ENCODE measurements at places on chromosomes 3 and 15. TPM values are rescaled to one million over a fixed set of nuclear protein-coding genes. Genes with fewer than 3 reads are reported as not detected.

DNA sequence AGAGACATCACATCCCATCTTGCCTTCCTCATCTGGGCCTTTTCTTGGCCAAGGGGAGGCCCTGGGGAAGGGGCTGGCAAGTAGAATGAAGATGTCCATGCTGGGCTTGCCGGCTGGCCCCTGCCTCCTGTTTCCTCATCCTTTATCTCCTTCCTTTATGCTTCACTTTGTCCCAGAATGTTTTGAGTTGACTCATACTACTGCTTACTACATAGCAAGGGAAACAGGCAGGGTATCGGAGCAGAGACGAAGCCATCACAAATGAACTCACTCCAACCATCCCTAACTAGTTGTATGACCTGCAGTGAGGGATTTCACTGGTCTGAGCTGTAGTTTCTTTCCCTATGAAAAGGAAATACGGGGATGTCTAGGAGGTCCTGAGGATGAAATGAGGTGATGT lies 66.0 kb downstream of the CHDH start:
- no peak for DNase-seq

DNA sequence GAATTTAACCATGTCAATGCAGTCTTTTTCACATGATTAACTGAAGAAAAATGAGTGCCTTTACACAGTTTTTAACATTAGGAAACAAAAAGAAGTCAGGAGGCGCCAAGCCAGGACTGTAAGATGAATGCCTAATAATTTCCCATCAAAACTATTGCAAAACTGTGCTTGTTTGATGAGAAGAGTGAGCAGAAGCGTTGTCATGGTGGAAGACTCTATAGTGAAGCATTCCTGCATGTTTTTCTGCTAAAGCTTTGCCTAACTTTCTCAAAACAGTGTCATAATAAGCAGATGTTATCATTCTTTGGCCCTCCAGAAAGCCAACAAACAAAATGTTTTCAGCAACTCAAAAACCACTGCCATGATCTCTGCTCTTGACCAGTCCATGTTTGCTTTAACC lies 156.8 kb upstream of the CDIN1 start:
- DNase-seq, result no peak

- peak; percentile 65 for DNase-seq
Measured at GRCh38 chr15:40055576-40056293, 16.8 kb upstream of the SRP14 start.

- no peak for DNase-seq
Measured at GRCh38 chr3:29593802-29594201, 312.9 kb downstream of the RBMS3 start.

DNA sequence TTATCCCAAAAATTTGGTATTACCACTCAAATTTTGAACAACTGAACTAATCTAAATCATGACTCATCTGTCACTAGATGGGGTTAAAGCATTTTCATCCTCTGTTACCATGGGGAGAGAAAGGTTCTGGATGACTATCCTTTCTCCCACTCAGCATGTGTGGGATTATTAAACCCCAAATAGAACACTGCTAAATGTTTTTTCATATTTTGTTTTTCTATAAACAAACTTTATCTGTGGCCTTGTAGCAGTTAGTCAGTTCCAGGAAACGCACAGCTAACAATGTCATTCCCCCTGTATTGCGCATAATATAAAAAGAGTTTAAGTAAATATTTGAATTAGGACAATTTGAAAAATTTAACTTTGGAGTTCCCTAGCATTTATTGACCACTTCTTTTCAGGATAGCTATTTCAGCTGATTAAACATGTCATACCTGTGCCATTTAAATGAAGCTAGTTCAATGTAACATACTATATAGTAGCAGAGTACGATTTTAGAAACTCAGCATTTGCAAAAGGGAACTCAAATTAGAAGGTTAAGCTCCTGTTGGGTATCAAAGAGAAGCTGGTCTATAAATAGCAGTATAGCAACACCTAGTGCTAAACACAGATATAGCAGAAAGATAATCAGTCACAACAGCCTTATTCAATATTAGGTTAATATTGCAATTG lies 9.2 kb upstream of the TMEM212 start:
- no peak for DNase-seq

DNA sequence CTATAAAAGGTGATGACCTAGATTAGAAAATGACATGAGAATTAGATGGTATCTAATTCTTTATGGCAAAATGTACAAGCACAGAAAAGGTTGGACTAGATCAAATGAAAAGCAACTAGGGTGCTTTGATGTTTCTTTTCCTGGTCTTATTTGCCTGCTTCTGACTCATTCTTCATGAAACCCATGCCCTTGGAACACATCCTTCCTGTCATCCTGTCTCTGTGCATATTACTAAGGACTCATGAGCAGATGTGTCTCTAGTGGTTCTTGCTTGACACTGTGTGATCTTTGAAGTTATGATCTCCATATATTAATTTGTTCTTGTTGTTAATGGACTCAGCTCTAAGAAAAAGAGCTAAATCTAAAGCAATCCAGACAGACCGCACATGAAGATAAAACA lies 314.0 kb downstream of the ERC2 start:
- DNase-seq, result no peak

GRCh38 chr3:131561511-131561910 lies 58.7 kb upstream of the MRPL3 start:
- no peak for DNase-seq

DNA sequence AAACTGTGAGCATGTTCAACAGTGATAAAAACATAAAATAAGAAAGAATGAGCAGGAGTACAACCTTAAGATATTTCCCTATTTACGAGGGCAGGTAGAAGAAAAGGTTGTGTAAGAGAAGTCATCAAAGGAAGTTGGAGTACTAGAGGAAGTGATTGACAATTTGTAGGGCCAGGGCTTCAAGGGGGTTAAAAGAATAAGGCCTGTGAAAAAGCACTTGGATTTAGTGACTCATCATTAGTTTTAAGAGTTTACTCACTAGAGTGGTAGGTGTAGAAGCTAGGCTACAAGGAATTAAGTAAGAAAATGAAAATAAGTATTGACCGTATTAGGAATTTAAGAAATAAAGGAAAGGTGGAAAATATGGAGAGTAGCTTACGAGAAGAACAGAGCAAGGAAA lies 23.6 kb downstream of the KCNMB3 start:
- DNase-seq, result no peak

GRCh38 chr3:4448187-4448586 lies 18.9 kb downstream of the SUMF1 start:
- no peak for DNase-seq

GRCh38 chr3:104514371-104514770 lies 852.3 kb upstream of the ALCAM start:
- no peak for DNase-seq

DNA sequence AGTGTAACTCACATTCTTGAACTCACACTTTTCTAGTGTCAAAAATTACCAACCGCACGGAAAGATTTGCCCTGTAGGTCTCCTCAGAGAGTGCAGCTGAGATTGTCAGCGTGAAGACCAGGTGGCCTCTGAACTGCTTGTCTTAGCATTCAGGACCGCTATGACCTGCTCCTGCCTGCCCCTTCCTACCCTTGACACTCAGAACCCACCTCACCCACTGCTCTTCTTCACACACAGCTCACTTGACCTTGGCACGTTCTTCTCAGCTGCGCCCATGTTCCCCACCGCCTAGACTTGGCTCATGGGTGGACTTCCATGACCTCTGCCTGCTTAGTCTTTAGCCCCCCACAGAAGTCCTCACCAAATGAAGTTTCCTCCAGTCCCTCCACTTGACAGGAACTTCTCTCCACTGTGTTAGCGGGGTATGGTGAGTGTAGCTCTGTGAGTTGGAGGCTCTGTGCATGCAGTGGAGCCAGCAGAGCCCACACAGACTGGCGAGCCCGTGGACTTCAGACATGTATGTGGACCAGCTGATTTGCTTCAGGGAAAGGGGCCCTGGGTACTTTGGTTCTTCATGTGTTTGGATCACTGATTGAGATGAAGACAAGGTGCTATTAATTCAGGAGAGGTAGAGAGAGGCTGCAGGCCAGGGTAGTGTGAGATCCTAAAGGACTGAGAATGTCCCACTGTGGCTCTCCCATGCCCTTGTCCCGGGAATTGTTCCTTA lies 221.3 kb downstream of the OPA1 start:
- DNase-seq, result no peak

GRCh38 chr15:101407439-101407838 lies 82.1 kb downstream of the PCSK6 start:
- DNase-seq, result no peak

DNA sequence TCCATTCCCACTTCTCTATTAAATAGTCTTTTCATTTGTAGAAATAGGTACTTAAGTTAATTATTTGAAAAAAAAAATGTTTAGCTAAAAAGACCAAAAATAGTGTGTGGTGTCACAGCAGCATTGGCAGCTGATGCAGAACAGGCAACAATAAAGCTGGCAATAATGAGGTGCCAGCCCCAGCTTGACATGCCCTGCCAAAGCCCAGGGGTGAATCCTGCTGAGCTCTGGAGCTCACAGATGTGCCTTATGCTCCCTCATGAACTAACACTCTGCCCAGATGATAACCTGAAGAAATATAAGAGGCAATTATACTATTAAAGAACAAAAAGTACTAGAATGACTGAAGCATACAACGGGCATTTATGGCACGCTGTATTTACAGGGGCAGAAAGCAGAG lies 63.8 kb downstream of the IGSF11 start:
- DNase-seq, result peak; percentile 38

DNA sequence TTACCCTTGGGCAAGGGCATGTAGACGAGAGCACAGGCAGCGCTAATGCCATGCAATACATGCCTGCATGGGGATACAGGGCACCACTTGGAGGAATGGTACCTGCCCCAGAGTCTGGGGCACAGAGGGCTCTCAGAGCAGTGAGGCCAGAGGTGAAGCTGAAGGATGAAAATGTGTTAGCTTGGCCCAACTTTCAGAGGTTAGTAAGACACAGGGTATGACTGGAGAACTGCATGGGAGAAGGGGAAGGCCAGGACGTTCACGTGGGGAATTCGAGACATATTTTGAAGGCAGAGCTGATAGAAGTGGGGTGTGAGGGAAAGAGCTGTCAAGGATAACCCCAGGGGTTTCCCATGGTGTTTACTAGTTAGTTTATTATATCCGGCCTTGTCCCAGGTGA lies 19.6 kb downstream of the CSRNP1 start:
- no peak for DNase-seq

DNA sequence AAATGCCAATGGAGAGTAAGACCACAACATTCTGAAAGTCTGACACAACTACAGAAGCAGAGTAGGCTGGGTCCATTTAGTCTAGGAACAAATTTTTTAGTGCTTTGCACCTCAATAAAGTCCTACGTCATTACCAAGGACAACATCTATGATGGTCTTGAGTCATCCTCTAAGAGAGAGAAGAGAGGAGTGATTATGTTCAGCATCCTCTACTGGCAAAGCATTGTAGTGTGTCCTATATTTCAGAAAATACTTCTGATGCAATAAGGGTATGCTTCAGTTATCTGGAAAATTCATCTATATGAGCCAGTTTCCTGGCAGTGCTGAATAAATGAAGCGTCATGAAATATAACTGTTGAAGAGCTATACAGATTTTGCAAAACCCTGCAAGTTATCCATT lies 95.6 kb downstream of the P2RY1 start:
- DNase-seq, result no peak

GRCh38 chr15:69400850-69401249 lies 13.3 kb upstream of the KIF23 start:
- DNase-seq, result no peak

- no peak for DNase-seq
Measured at GRCh38 chr15:67180514-67181191, 73.8 kb downstream of the AAGAB start.

DNA sequence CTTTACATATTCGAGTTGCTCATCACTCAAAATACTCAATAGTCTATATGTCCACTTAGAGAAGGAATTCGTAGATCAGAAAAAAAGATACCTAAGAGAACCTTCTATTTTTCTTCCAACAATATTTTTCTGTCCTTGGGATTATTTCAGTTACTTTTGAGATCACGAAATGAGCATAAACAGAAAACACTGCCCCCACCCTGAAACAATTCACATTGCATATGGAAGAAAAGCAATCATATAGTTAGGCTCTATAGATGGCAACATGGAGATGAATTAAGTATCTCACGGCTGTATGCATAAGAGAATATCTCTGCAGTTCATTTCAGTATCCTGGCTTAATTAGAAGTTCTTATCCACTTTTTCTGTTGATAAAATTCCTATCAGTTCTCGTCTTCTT lies 391.1 kb downstream of the FGF12 start:
- DNase-seq, result no peak

- DNase-seq, result no peak
Measured at GRCh38 chr15:70164910-70165715, 67.4 kb upstream of the TLE3 start.

DNA sequence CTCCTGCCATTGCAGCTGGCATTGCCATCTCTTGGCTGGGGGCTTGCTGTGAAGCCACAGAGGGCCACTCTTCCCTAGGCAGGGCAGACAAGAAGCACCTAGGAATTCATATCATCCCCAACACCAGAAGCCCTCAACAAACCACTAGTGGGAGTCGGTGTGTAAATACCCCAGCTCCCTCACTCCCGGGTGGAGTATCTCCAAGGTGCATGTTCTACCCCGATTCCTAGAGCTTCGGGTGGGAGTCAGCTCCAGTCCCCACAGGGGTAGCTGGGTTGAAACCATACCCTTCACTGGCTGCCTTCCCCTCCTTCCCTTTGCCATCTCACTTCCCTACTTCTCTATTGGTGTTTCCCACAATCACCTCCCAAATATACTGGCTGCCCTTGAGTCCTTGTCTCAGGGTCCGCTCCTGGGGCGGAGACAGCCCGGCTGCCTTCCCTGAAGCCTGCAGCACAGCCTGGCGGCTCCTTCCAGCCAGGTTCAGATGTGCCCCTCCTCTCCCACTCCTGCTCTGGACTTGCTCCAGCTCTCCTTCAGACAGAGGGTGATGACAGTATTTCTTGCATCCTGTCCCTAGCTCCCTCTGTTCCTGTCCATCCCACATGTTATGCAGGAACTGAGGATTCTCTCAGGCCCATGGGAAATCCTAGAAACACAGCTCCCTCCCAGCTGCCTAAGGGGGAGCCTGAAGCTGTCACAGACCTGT lies 33.3 kb downstream of the FAM3D start:
- DNase-seq, result no peak

GRCh38 chr3:183131735-183132134 lies 30.8 kb downstream of the LAMP3 start:
- no peak for DNase-seq

GRCh38 chr3:59368900-59369675 lies 319.3 kb upstream of the CFAP20DC start:
- DNase-seq, result no peak

GRCh38 chr15:40322531-40323238 lies 807 bp upstream of the INAFM2 start:
- DNase-seq, result no peak

DNA sequence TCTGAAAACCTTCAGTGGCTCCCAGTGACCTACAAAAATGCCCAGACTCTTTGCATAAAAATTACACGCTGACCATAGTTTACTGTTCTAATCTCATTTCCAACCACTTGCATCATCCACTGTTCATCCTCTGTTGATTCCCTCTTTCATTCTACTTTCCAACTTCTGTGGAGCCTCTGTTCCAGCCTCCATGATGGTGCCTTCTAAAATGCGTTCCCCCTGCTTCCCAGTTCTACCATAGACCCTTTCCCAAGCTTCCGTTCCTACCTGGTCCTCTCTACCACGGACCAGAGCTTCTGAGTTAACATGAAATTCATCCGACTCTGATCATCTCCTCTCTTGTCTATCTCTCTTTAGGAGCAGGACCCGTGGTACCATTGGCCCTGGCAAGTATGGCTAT lies 127.0 kb downstream of the THSD4 start:
- DNase-seq, result no peak

Gene SPATA12
- total RNA-seq, result not detected

Gene GUCA1C
- total RNA-seq, result 10.7 TPM

Gene CCDC12
- 31.6 TPM for total RNA-seq

Gene RNU5B-1
- total RNA-seq, result 51.0 TPM

Gene ATP6V1A
- 23.4 TPM for total RNA-seq
